ENCODE measurements at places on chromosomes 1 and 21.

GRCh38 chr1:7386226-7387052, 384.7 kb upstream of the VAMP3 start:
- DNase-seq = no peak

GRCh38 chr21:42525676-42526378, 12.2 kb downstream of the SLC37A1 start:
- DNase-seq = no peak

GRCh38 chr21:15431053-15431452, 298.7 kb upstream of the USP25 start:
- no peak for DNase-seq

- DNase-seq = no peak
Observed at GRCh38 chr1:174398246-174398645, 49.5 kb upstream of the GPR52 start.

DNA sequence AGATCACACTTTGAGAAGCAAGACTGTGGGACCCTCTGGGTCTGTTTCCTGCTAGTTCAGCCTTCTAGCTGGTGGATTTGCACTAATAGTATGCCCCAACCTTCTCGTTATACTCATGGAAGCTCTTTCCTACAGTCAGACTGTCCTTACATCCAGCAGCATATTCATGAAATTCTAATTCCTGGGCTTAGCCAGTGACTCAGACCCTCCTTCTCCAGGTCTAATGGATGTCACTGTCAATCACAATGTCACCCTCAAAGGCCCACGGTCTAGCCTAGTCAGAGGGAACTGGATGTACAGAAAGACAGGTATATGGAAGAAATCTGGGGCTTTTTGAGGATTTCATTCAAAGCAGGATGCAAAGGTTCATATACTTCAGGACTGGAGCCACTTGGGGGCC, 72.4 kb downstream of the KCNJ15 start:
- DNase-seq = no peak

GRCh38 chr1:177798614-177799013, 171.2 kb downstream of the SEC16B start:
- DNase-seq = no peak

DNA sequence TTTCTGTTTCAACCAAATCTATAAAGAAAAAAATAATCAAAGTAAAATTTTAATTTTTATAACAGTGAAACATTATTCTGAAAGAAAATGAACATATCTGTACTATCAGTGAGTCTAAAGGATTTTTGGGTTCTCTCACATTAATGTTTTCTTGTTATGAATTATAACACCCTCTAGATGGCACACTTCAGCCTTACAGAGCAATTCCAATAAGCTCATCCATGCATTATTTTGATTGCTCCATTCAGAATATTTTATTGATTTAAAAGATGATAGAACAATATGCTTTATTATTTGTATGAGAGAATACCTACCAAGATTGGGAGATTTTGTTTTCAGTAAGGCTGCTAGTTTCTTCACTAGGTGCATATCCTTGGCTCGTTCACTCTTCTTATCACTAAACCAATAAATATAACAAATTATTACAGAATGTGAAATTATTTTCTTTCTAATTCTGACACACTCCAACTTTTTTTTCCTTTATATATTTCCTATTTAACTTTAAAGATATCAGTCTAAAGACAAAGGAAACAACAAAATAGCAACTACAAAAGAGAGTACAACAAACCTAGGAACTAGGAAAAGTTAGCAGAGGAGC, 82.4 kb downstream of the RAB3GAP2 start:
- peak; percentile 24 for DNase-seq

DNA sequence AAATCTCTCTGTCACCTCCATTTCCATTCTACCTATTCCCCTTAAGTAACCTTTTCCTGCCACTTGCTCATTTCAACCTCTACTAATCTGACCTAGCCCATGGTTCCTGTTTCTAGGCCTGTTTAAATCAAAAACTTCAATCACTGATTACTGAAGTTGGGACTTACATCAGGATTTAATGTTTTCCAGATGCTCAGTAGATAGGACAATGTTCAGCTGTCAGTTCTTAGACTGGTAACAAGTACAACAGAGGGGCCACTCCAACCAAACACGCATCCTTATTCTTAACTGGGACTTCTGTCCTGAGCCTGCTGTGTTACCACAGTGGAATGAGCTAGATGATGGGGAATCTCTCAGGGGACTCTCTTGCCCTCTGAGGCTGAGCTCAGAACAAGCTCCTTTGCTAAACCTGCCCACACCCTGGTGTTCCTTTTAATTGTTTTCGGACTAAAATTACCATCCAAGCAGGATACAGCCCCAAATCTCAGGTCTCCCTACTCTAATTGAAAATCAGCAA, 974.6 kb downstream of the TTLL7 start:
- no peak for DNase-seq

- no peak for DNase-seq
Observed at GRCh38 chr1:18001725-18002124, 105.9 kb upstream of the IGSF21 start.

- no peak for DNase-seq
Observed at GRCh38 chr1:33443705-33444180, 12.8 kb upstream of the PHC2 start.

DNA sequence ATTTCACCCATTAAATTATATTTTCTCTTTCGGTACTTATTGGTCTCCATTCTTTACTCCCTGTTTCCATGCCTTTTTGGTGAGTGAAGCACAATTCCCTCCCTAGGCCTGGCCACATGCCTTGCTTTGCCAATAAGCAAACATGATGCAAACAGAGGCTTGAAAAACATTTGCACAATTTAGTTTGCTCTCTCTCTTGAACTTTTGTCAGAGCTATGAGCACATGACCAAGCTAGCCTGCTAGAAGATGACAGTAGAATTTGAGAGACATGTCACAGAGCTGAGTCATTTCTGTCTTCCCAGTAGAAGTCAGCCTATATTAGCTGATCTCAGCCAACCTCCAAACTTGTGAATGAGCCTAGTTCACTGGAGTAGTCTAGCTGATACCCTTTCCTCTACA, 24.6 kb downstream of the ANGPTL3 start:
- DNase-seq = no peak

- DNase-seq = peak; percentile 77
Observed at GRCh38 chr1:228902781-228903433, 167.6 kb downstream of the RHOU start.

DNA sequence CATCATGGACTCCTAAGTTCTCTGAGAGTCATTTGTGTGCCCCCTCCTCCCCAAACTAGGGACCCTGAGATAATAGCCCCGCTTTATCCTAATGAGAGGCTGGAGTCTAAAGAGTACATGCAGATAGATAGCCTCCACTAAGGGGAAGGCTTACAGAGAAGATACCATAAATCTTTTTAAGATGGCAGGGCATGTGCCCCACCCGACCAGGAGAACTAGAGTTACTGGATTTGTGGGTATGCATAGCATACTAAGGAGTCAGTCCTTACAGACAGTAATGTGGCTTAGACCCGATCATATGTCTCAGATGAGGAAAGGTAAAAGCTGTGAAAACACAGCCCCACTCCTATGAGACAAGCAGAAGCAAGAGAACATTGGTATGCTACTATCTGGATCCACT, 25.7 kb upstream of the PKN2 start:
- no peak for DNase-seq

DNA sequence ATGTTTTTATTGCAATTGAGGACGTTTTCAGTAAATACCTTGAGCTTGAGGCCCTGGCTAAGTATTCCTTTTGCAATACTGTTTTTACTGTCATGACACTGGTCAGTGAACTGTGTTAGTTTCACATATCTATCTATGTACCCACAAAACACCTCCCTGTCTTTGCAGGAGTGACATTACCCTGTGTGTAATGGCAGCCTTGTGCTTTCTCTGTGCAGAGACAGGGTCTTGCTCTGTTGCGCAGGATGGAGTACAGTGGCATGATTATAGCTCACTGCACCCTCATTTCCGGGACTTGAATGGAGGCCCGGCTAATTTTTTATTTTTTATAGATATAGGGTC, 8.9 kb downstream of the YBX1 start:
- no peak for DNase-seq

DNA sequence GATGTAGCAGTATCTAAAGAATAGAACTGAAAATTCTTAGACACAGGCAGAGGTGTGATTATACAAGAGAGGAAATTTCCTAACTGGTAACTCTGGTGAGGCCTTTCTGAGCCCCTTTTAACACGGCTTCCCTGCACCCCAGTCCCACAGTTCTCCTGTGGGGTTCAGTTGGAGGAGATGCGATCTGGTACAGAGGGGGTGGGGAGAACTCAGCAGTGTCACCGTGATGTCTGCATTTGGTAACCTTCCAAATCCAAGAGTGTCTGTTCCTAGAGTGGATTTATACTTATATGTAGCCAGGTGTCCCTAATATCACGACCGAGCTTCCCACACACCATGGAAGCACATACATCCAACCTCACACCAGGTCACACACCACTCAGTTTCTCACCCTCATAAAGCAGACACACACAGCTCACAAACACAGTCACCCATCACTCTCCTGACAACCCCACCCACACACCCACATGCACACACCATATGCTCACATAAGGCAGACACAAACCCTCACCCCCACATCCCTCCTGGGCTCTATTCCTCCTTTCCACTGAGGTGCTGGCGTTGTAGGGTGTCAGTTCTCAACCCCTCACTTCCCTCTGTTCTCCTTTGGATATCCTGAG, 48.5 kb downstream of the RHBG start:
- DNase-seq = no peak

All from NCI-H1105 (cell line).